ENCODE measurements at places on chromosomes 16 and 17.
A peak's percentile ranks its signal among the peaks of the same experiment; 100 is the strongest.

- DNase-seq, result no peak
Measured at GRCh38 chr17:39568702-39569101, 39.0 kb downstream of the NEUROD2 start.

DNA sequence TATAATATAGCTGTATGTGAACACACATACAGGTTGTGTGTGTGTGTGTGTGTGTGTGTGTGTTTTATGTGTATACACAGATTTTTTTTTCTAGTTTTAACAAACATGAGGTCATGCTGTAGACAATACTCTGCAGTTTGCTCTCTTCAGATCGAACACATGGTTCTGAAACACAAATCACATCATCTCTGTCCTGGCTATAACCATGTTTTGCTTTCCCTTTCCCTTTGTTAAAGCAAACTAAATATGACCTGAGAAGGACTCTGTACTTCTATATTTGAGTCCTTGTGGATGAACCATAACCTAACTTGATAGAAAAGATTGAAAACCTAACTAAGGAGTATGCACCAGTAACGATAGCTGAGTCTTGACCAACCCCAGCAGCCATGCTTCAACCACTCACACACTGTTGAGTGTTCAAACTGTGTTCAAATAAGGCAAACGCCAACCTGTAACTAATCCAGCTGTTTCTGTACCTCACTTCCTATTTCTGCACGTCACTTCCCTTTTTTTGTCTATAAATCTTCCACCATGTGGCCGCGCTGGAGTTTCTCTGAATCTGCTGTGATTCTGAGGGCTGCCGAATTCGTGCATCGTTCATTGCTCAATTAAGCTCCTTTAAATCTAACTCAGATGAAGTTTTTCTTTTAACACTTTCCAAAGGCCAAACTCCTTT is 303.8 kb downstream of the HS3ST3B1 start:
- DNase-seq, result no peak

DNA sequence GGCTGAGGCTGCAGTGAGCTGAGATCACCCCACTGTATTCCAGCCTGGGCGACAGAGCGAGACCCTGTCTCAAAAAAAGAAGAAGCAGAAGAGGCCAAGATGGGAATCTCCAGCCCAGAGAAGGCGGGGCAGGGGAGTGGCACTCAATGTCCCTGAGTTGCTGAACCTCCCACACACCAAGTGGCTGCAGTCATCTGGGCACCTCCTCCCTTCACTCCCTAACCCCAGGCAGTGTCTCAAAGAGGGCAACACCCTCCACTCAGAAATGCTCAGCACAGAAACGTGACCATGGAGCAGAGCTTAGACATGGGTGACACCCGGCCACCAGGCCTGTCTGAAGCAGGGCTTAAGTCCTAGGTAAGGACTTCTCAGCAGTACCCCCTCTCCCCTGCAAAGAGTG is 36.3 kb upstream of the BCAR1 start:
- no peak for DNase-seq

DNA sequence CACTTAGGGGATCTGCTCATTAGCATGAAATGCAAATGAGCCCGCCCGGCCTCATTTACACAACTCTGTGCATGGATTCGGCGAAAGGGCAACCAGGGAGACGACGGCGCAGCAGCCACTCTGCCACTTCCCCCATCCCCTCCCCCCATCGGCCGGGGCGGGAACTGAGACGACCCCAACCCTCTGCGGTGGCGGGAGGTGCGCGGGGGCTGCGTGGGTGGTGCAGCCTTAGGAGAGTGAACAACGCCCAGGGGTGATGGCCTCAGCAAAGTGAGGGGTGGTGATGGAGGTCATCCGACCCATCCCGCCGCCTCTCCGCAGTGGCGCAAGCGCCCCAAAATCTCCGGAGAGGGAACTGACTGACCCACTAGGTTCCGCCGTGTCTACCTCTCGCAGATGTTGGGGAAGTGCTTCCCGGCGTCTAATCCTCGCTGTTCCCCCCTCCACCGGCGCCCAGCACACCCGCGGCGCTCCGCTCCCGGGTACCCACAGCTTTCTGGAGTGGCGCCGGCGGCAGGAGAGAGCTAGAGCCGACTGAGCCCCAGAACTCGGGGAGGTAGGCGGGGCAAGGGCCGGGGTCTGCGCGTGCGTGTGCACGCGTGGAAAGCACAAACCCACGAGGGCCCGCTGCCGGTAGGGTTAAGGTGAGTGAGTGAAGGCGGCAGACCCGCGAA is 1.4 kb upstream of the CACNA1G start:
- no peak for DNase-seq

- no peak for DNase-seq
Measured at GRCh38 chr16:75624921-75625334, 1.8 kb upstream of the ADAT1 start.

DNA sequence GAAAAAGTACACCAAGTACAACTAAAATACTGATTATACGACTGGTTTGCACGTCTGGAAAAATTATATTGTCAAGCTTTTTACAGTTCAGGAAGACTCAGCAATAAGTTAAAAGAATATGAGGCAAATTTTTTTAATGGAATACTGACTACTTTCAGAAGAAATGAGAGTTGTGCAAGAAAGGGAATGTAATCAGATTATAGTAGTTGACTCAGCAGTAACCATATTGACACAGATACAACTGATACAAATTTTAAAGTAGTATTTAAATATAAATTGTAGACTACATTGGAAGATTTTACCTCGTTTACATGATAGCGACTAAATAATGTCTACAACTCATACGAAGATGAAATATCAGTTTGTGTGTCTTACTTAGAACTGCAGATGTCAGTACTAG is 16.7 kb downstream of the ASGR2 start:
- DNase-seq, result no peak

DNA sequence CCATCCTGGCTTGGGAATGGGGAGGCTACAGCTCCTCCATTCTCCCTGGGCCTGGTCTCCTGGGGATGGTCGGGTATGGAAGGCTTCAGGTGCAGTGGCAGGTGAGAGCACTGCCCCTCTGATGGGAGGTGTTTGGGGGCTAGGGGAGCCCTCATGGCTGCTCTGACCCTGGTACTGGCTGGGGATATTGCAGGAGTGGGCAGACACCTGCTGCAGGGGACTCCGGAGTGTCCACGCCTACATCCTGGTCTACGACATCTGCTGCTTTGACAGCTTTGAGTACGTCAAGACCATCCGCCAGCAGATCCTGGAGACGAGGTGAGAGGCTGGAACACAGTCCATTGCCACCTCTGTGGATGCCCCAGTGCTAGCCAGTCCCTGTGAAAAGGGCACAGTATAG is 8.8 kb downstream of the RASL10B start:
- DNase-seq, result no peak

DNA sequence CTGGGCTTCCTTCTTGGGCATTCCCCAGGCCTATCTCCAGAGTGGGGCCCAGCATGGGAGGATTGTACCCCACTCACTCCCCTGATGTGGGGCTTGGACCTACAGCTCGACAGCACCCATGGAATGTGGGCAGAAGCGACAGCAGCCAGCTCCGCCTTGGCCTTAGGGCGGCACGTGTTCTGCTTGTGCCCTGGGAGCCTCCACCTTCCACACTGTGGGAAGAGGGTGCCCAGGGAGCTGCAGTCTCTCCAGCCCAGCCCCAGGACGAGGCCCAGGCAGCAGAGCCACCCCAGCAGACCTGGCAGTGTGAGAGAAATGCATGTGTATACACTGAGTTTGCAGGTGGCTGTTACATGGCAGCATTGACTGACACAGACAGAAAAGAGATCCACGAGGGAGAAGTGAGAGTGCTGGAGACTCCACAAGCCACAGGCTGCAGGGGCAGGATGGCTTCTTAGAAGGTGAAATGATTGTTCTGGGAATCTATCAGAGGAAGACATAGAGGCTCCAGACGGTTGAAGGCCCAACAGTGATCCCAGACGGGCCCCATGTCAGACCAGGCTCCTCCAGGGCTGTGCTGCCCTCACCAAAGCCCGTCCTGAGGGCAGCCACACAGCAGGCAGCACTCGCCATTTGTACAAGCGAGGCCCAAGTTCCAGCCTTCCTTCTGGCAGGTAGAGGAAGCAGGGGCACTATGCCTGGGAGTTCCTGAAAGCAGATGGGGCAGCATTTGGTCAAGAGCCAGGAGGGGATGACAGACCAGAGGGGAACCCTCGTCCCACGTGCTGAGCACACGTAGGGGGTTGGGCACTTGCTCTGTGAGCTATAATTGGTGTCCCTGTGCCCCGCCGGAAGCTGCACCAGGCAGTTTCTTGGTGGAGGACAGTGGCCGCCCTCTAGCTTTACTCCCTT is 2.8 kb upstream of the DNASE1 start:
- no peak for DNase-seq

DNA sequence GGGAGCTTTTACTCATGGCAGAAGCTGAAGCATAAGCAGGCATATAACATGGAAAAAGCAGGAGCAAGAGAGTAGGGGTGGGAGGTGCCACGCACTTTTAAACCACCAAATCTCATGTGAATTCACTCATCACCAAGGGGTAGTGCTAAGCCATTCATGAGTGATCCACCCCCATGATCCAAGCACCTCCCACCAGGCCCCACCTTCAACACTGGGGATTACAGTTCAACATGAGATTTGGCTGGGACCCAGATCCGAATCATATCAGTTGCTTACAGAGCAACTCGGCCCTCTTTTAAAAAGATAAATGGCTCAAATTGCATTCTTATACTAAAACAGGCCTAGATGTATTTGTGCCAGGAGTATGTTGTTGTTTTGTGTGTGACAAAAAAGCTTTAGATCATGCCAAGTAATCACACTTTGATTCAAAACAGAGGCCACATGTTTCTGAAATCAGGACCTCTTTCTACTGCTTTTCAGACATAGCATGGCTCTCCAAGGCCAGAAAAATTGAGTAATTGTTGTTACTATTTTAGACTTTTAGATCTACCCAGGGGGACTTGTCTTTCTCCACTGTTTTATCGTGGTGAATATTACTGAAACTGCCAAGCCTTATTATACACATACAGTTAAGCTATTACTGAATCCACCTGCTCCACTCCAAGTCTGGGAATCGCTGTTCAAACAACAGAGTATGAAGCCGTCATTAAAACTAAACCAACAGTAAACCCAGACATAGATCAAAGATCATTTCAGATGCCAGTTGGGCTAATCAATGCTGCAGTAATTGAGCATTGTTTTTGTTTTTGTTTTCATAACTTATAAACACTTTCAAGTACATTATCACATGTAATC is 163.3 kb downstream of the KCNJ2 start:
- no peak for DNase-seq

DNA sequence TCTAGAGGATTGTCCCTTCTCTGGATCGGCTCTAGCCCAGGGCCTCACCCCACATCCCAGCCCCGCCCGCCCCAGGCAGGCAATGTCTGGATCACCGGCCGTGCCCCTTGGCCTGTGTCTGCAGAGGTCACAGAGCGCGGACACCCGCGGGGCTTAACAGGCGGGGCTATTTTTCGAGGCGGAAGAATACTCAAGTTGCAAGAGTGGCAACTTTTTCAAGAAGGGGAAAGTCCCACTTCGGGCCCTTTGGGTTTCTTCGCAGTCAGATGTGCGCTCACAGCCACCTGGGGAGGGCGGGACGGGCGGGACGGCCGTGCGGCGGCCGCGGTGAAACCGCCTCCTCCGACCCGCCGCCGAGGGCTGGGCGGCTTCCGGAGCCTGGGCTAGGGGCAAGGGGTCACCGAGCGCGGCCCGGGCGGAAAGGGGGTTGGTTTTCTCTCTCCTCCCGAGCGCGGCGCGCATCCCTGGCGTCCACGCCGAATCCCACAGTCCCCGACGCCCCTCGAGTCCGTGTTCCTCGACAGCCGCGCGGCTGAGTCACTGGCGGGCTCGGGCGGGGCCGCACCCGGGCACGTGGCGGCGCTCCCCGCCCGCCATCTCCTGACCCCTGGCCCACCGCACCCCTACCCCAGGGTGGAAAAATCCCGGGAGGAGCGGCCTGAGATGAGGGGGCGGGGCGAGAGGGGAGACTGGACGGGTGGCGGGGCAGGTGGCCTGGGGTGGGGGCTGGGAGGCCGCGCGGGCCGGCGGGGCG is 1.2 kb upstream of the PFN1 start:
- DNase-seq, result peak; percentile 81

GRCh38 chr17:78206298-78206697 is 7.8 kb upstream of the BIRC5 start:
- no peak for DNase-seq

- no peak for DNase-seq
Measured at GRCh38 chr16:53948734-53949430, 244.9 kb downstream of the FTO start.

DNA sequence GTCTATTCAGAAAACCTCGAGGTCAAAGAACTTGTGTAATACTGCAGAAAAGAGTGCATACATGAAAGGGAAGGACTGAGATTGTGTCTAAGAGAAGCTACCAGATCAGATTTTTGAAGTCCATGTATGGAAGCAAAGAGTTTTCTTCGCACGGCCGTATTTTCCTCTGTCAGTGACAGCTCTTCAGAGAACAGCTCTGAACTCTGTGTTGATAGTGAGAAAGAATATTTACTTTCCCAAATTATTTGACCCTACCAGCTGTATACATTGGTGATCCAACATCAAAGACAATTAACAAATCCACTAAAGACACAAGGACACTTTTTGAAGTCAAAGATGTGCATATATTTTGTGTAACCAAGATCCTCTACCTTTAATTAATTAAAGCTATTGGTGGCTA is 107.8 kb upstream of the PSMD7 start:
- DNase-seq, result no peak

DNA sequence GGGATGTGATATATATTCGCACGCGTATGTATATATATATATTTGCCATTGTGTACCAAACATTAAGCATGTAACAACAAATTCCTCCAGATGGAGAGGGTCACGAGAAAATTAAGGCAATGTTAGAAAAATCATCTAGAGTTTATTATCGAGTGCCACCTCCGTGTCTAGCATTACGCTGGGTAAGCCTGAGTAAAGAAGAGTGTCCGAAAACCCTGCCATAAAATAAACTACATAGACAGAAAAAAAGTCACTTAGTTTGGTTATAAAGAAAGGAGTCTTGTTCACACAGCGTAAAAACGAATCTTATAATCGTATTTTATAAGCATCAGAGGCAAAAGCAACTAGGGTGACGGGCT is 644 bp upstream of the RHOT1 start:
- no peak for DNase-seq

GRCh38 chr17:321386-321941 is 31.1 kb downstream of the RPH3AL start:
- no peak for DNase-seq

GRCh38 chr16:25134166-25134700 is 22.7 kb downstream of the LCMT1 start:
- no peak for DNase-seq

GRCh38 chr16:56409195-56409594 is 16.1 kb downstream of the AMFR start:
- no peak for DNase-seq

GRCh38 chr16:79301051-79301450 is 299.5 kb downstream of the MAF start:
- no peak for DNase-seq

- DNase-seq, result no peak
Measured at GRCh38 chr16:87131061-87131995, 185.9 kb downstream of the C16orf95 start.

Measured in stimulated activated CD4-positive, alpha-beta T cell treated with anti-CD3 and anti-CD28 coated beads, Interleukin-4, amount 100 ng/mL, for 24 hours (primary cell).